ENCODE measurements at places on chromosomes 6 and 20. TPM values are rescaled to one million over a fixed set of nuclear protein-coding genes. Genes with fewer than 3 reads are reported as not detected.

TNF gene
- 430 TPM for total RNA-seq

BNIP5 gene
- not detected for total RNA-seq

LY6G5C gene
- 4.7 TPM for total RNA-seq

SMLR1 gene
- total RNA-seq, result not detected

RAMACL gene
- 0.29 TPM for total RNA-seq

TBC1D7 gene
- 28.2 TPM for total RNA-seq

MYB gene
- 57.3 TPM for total RNA-seq

C6orf141 gene
- not detected for total RNA-seq

SEL1L2 gene
- total RNA-seq, result not detected

TRIM31 gene
- not detected for total RNA-seq

BTN1A1 gene
- not detected for total RNA-seq

KHDRBS2 gene
- not detected for total RNA-seq

ENPP4 gene
- total RNA-seq, result 5.9 TPM

SIRPD gene
- not detected for total RNA-seq

- no peak for DNase-seq
Measured at GRCh38 chr20:63499338-63499969, 571 bp upstream of the EEF1A2 start.

GRCh38 chr6:43937236-43938177, 167.5 kb downstream of the VEGFA start:
- no peak for DNase-seq

- no peak for DNase-seq
Measured at GRCh38 chr6:133358574-133359150, 117.5 kb downstream of the EYA4 start.

- no peak for DNase-seq
Measured at GRCh38 chr6:1363729-1364572, 25.4 kb upstream of the FOXF2 start.

DNA sequence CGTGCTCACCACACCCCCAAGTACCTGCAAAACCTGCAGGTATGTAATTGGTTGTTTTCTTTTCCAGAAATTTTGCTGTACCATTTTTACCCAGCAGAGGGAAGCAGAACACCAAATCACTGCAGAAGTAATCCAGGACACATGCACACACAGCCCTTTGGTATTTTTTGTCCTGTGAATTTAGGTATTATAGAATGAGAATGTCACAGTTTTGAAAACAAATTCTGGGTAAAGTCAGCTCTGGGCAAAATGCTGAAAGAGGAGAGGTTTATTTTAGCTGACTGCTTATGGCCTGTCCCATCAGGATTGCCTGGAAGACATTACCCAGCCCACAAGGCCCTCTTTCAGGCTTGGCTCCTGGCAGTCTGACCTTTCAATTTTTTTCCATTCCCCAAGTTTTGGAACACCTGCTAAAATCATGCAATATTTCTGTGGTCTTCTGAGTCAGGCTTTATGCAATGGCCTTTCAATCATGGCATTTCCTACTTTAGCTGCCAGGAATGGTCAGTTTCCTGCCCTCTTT, 3.5 kb upstream of the EFHC1 start:
- peak; percentile 38 for DNase-seq

GRCh38 chr20:33948480-33948879, 45.2 kb upstream of the RALY start:
- DNase-seq, result no peak

DNA sequence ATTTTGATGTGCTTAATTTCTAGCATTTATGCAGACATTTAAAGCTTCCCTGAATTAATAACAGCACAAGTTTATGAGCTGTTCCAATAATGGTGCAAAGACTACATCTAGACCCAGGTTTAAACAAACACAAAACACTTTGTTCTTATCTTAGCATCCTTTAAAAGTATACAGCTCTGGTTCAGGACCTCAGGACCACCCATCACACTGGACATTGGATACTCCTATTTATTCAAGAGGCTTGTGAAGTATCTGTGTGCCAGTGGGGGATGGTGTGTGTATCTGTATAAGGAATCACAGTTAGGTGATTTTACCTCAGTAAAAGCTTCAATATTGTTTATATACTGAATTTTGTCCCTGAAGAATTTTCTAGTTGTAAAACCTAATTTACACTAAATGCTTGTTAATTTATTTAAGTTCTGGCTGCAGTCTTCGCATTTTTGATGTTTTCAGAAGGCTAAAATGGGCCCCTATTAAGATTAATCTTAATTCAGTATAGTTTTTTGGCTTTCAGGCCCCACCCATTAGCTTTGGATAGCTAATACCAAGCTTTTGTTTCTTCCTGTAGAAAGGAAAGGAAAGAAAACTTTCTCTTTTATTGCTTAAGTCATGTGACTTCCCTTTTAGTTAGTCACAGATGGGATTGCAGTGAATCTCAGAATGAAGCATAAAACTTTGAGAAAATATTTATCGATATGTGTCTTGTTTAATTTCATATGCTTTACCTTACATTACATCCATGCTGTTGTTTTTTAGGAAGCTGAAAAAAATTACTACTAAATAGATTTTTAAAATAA, 13.1 kb downstream of the LIN28B start:
- no peak for DNase-seq

DNA sequence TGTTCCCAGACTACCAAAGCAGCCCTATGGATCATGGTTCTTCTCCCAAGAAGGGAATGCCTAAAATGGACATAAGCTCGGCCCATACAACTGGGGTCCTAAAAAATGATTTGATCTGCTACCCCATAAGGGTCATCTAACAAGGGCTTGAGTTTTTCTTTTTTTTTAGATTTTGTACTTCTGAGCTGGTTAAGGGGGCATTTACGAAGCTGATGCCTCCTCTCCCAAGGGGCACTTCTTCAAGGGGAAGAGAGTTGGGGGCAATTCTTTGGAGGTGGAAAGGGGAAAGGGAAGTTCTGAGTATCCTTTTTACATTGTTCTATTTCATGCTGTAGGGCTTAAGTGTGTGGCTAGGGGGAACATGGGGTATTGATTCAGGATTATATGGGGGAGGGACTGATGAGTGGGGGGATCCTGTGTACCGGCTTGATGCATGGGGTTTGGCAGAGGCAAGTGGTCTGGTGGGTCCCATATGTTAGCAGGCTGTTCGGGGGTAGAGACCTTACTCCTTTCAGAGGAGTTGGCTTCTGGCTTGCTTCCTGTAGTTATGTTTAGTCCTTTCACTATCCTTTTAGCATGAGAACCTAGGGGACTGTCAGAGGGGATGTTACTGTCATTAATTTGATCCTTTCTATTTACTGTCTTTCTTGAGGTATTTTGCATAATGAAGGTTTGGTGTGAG, 8.1 kb upstream of the ZNFX1 start:
- no peak for DNase-seq

DNA sequence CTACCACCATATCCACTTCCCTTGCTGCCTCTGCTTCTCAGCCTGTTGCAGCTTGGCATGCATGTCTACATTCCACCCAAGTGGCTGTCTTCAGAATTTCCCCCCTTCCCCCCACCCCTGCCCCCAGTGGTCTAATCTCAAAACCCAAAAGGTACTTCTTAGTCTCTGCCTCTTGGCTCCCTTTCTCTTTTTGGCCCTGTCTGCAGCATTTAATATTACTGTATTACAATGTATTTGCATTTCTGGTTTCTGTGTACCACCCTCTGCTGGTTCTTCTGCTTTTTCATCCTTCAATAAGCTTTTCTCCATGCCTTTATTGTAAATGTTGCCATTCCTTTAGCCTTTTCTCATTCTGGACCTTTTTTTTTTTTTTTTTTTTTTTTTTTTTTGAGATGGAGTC, 43.0 kb downstream of the RPRD1B start:
- DNase-seq, result no peak

DNA sequence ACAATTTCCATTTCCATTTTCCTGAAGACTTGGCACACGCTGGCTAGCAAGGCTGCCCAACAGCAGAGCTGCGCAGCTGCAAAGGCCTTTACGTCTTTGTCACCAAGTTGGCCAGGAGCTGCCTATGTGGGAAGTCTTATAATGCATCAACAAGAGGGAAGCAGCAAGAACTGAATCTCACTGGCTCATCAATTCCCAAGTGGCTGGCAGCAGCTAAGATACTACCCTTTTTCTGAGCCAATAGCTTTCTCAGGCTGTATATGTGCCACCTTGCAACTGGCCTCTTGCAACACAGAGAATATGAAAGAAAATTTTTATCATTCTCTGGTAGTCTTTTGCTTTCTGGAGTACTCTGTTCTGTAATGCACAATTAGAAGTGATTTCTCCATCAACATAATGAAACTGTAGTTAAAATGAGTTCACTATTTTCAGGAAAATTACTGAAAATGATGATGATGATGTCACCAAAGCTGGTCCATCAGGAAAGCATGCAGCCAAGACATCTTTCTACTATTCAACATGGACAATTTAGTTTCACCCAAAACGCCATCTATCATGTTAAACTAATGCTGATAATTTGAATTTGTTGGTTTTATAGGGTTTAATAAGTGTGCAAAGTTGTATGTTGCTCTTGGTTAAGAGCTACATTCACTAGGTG, 97.3 kb upstream of the FOXA2 start:
- no peak for DNase-seq

DNA sequence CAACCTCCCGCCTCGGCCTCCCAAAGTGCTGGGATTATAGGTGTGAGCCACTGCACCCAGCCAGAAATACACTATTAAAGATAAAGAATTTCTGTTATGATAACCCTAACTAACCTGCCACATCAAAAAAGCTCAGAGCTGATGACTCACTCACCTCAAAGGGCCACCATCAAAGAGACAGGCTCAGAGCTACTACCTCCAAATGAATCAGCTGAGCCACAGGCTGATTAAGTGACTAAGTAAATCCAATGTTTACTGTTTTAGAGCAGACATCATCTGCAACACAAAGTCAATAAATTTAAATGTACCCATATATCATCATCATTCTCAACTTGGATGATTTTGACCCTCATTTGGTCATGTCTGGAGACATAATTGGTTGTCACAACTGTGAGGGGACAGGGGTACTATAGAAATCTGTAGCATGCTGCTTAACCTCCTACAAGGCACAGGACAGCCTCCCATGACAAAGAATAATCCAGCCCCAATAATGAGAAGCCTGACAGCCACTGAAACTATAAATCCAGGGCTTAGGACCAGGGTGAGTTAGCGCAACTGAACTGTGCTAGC, 106.5 kb downstream of the ATP9A start:
- peak; percentile 20 for DNase-seq

DNA sequence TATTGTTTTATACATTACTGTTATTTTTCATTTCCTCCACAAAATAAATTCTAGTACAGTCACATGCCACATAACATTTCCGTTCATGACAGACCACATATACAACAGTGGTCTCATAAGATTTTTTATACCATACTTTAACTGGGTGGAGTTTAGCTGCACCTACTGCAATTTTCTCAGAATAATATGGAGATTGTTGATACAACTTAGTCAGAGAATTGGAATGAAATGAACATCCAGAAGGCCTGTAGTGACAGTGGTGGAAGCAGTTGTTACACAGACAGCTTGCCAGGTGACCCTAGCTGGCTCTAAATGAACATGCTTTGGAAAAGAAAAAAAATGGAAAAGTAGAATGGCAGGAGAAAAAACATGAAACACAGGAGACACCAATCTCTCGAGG, 183.2 kb upstream of the TCF21 start:
- DNase-seq, result no peak

- no peak for DNase-seq
Measured at GRCh38 chr6:97066056-97066455, 141.5 kb downstream of the KLHL32 start.

DNA sequence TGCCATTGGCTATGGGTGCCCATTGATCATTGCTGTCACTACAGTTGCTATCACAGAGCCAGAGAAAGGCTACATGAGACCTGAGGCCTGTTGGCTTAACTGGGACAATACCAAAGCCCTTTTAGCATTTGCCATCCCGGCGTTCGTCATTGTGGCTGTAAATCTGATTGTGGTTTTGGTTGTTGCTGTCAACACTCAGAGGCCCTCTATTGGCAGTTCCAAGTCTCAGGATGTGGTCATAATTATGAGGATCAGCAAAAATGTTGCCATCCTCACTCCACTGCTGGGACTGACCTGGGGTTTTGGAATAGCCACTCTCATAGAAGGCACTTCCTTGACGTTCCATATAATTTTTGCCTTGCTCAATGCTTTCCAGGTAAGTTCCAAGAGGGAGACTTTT, 16.4 kb downstream of the ADGRF4 start:
- no peak for DNase-seq

GRCh38 chr20:11850901-11851300, 66.8 kb upstream of the BTBD3 start:
- no peak for DNase-seq

DNA sequence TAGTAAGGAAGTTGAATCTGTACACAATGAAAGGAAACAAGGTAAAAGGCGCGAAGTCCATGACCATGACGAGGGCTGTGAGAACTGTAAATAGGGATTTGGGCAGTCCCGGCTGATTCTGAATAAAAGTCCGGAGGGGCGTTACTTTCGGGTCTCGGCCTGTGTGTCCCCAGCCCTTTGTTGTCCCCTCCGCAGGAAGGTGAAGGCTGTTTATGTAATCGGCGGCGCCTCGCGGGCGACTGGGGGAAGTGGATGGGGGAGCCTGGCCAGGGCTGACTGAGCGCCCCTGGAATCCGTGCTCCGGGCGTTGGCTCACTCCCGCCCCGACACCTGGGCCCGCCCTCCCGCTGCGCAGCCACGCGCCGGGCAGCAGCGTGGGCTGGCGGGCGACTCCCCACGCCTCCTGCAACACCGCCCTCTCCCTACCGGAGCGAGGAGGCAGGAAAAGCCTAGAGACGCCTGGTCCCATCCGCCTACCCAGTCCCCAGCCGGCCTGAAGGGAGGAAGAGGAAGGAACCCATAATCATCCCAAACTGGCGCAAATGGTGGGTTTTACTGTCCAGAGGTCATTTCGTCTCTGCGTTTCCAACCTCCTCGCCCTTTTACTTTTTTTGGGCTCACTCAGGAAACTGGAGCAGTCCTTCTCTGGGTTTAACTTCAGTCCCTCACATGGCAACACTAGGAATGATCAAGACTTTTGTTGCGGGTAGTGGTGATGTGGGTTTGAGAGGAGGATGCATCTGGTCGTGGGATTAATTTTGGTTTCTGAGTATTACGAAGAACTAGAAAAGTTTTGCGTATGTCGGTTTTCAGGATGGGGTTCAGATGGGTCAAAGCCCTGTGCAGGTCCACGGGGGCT, 12.1 kb downstream of the TRIM31 start:
- no peak for DNase-seq

GRCh38 chr6:167910007-167910406, 83.3 kb downstream of the AFDN start:
- no peak for DNase-seq

DNA sequence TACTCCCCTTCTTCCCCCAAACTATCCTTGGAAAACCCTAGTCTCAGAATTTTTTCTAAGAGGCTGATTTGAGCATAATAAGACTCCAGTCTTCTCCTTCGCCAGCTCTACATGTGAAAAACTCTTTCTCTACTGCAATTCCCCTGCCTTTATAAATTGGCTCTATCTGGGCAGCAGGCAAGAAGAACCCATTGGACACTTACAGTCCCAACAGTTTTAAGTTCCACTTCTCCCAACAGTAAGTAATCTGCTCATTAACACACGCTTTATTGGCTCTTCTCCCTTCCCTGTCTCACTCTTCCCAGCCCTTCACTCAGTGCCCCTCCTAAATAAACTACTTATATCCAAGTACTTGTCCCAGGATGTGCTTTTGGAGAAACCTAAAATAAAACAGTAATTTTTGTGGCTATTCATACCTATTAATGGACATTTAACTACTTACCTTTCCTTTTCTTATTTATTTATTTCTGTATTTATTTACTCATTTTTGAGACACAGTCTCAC, 11.1 kb upstream of the DDR1 start:
- DNase-seq, result no peak

GRCh38 chr20:50743087-50743486, 11.7 kb downstream of the PARD6B start:
- DNase-seq, result no peak
